Stimulated activated CD4-positive, alpha-beta T cell treated with anti-CD3 and anti-CD28 coated beads, Interleukin-15, amount 100 ng/mL, for 1 hour (primary cell): ENCODE measurements at places on chromosomes 3 and 15.

- DNase-seq: no peak
Observed at GRCh38 chr3:39408493-39409372, 2.2 kb downstream of the RPSA start.

DNA sequence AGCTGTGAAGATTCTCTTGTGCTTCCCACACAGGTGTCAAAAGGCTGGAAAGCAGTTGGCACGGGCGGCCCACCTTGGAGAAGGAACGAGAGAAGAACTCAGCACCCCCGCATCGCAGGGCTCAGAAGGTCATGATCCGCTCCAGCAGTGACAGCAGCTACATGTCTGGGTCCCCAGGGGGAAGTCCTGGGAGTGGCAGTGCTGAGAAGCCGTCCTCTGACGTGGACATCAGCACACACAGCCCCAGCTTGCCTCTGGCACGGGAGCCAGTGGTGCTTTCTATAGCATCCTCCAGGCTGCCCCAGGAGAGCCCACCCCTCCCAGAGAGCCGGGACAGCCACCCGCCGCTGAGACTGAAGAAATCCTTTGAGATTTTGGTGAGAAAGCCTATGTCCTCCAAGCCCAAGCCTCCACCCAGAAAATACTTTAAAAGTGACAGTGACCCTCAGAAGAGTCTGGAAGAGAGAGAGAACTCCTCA lies 31.4 kb downstream of the STARD5 start:
- DNase-seq: no peak

DNA sequence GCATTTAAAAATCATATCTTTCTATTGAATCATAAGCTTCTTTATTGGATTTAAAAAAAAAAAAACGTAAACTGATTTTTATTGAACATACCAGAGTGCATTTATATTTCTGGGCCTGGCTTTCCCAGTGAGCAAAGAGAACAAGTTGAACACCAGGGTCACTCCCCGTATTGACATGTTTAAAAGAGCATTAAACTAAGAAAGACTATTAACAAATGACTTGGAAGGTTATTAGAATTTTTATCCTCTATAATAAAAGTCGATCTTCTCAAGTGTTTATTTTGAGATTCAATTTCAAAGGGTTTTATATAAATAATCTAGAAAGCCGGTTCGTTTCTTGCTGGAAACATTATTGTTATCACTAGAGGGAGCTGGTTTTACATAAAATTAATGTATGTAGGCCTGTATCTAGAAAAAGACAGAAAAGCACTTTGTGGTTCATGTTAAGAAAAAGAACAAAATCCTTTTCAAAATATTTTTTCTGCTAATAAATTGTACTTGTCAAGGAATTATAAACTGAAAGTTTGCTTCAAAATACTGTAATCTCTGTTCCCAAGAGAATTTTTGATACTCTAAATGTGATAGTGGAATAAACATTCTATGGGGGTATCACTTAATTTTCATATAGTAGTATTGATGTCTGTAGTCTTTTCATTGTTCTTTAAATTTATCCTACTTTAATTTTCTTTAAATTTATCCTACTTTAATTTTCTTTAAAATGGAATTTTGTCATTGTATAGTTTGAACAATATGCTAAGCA lies 321.8 kb upstream of the MME start:
- no peak for DNase-seq

GRCh38 chr3:41872157-41872556 lies 89.7 kb downstream of the ULK4 start:
- no peak for DNase-seq

DNA sequence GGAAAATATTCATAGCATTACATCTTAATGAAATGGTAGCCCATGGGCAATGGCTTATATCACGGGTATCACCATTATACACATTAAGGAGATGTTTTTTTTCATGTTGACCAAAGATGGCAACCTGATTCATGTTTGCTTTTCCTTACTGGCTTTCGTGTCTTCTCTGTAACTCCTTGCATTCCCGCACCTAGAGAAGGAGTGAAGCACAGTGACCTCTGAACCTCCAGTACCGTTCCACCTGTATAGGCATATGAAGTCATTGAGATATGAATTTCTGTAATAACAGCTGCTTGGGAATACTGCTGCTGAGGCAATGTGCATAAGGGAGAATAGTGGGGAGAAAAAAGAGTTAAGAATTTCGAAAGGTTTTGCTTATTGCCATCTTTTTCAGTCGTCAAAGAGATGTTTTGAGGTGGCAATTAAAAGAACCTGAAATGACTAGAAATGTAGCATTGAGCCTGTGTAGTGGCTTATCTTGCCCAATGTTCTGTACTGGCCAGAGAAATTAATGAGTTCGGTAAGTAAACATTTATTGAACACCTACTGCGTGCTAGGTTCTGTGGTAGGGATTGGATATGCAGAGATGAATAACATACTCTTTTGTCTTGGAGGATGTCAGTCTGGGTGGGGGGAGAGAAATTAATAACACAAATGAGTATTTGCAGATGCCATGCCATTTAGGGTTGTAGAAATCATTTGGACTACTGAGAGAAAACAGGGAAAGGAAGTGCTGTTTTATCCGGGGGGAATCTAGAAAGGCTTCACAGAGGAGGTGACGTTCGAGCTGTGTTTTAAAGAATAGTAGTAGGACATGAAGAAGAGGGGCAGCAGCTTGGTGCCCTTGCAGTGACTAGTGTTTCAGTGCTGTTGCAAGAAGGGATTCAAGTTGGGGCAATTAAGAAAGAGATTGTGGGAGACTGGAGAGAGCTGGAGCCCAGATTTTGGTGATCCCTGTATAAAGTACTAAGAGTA lies 2.5 kb downstream of the FEM1B start:
- DNase-seq: no peak

DNA sequence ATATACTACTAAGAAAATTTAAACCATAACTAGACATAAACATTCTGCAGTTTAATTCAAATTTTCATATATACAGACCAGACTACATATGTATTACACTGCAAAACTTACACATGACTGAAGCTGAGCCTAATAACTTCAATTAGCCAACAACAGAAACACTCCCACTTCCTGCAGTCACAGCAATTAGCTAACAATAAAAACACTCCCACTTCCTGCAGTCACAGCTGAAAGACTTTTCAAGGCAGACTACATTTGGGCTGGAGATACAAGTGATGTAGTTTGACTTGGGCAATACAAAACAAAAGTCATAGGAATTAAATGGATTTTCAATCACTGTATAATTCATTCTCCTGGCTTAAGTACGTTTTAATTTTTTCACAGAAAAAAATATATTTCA lies 10.3 kb downstream of the TM2D3 start:
- no peak for DNase-seq

DNA sequence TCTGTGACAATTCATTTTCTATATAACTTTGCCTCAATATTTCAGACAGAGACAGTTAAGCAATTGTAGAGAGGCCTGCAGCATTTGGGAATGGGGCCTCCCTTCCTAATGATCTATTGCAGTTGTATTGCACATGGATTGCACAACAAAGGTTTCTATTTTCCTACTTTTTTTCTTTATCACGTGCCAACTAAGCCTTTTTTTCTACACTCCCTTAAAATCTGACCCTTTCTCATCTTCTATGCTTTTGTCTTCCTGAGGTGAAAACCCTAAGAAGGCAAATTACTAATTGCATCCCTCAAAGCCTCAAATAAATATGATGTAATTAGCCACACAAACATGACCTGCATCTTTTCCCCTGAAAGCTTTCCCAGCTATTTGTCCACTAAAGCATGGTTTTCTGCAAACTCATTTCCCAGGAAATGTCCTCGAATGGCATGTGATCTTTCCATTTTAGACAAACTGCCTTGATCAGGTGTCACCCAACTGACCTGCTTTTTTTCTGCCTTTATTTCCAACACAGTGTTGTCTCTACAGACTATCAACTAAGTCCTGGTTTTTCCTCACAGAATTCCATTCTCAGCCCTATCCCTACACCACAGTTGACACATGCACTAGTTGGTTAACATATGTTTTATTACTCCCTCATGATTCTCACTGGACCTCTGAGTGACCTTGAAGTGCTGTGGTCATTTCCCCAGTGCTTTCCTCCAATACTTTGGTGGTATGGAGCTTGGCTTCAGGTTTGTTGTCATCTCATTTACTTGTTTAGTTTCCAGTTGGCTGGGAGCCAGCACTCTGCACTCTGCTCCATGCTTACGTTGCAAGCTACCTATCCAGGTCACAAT lies 31.9 kb upstream of the TSC22D2 start:
- DNase-seq: no peak

GRCh38 chr3:109924196-109924595 lies 586.9 kb upstream of the DPPA4 start:
- no peak for DNase-seq

DNA sequence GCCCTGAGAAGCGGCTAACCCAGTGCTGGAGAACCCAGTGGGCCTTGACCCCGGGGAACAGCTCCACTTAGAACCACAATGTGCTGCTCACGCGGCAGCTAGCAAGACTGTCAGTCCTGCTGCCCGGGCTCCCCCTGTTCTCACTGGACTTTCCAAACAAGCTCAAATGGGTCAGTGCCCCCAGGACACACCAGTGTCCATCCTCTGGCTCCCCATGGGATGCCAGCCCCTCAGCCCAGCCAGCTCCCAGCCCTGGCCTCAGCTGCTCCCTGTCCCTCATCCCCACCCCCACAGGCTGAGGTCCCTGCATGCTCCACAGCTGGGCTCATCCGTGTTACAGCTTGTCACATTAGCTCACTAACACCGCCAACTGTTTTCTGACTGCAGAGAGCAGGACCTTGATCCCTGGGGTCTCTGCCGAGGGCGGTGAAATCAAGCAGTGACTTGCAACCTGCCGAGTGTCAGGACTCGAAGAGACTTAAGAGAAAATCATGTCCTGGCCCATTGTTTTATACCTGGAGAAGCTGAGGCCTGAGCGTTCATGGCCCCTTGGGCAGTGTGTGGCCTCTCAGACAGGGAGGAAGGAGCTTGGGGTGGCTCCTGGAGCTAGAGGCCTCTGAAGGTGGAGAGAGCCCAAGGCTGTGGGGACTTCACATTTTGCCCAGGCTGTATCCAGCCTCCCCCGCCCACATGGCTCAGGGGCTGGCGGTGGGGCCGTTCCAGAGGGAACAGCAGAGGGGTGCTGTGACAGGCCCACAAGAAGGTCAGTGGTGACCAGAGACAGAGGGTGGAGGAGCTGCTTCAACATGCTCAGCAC lies 157.5 kb downstream of the MEGF11 start:
- no peak for DNase-seq

GRCh38 chr3:21888656-21889055 lies 137.6 kb upstream of the ZNF385D start:
- DNase-seq: no peak

GRCh38 chr3:147729641-147730040 lies 320.5 kb downstream of the ZIC1 start:
- DNase-seq: no peak

- no peak for DNase-seq
Observed at GRCh38 chr3:35486295-35486694, 153.0 kb upstream of the ARPP21 start.

- DNase-seq: no peak
Observed at GRCh38 chr3:133117342-133117741, 79.2 kb downstream of the TMEM108 start.

GRCh38 chr3:130654921-130655320 lies 91.7 kb downstream of the PIK3R4 start:
- no peak for DNase-seq

DNA sequence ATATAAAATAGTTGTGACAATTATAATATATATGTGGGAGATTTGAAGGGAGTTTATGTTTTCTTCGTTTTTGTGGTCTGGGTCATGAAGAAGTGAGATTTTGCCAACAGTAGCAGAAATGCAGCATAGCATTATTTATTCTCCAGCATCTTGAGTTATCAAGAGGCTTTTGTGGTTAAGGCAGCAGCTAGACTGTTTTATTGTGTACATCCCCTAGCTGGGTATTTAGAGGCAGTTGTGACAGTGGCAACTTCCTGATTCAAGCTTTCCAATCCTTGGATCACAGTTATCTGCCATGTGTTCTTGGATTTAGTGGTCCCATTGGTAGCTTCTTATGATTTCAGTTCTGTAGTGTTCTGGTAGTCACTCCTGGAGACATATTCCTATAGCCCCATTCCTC lies 29.0 kb downstream of the ARIH1 start:
- no peak for DNase-seq
